ENCODE measurements at places on chromosomes 2 and 18. TPM values are rescaled to one million over a fixed set of nuclear protein-coding genes. Genes with fewer than 3 reads are reported as not detected.

- no peak for DNase-seq
Measured at GRCh38 chr2:86370579-86370978, 33.2 kb upstream of the REEP1 start.

- no peak for DNase-seq
Measured at GRCh38 chr2:5175231-5175630, 517.0 kb upstream of the SOX11 start.

- DNase-seq = no peak
Measured at GRCh38 chr2:237170020-237170419, 84.3 kb downstream of the COPS8 start.

GRCh38 chr2:111632661-111633060 is 251.3 kb downstream of the ANAPC1 start:
- DNase-seq = no peak

DNA sequence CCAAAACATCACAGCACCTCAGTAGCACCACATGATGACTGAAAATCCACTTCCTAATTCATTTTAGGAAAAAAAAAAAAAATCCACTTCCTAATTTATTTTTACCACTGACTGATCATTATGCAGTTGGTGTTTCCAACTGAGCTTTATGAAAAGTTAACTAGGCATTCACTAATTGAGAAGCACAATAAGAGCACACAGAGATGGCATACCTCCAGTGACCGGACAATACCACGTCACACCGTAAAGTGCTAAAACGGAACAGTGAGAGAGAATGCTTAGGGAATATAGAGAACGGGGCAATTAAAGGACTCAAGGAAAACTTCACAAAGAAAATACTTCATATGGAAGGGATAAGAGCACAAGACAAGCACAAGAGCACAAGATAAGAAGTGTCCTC is 212.5 kb downstream of the NBAS start:
- no peak for DNase-seq

- DNase-seq = peak; percentile 29
Measured at GRCh38 chr18:74492259-74492658, 3.9 kb upstream of the CNDP2 start.

DYNAP gene
- not detected for total RNA-seq

PLCL1 gene
- total RNA-seq = 2.0 TPM

CIB4 gene
- total RNA-seq = not detected

DNA sequence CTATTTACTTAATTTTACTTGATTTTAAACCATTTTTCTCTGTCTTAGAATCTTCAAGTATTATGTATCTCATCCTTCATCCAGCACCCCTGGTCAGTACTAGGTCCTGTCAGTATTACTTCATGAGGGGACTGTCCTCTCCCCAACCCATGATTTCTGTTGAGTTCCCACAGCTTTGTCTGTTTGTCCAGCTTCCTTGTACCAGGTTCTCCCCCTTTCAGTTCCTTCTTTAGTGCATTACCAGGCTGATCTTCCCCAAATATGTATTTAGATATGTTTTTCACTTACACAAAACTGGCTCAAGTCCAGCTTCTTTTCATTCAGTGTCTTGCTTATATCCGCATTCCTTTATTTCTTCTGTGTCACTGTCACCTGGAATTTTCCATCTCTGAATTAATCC is 13.8 kb upstream of the TTC27 start:
- no peak for DNase-seq

CDK5R2 gene
- total RNA-seq = 5.9 TPM

CCDC141 gene
- total RNA-seq = 4.4 TPM

SLC9A2 gene
- 6.3 TPM for total RNA-seq

- DNase-seq = peak; percentile 71
Measured at GRCh38 chr2:148021059-148021861, at the start of gene MBD5. Gene MBD5 (plus strand): TSS chr2:148021091.

DNA sequence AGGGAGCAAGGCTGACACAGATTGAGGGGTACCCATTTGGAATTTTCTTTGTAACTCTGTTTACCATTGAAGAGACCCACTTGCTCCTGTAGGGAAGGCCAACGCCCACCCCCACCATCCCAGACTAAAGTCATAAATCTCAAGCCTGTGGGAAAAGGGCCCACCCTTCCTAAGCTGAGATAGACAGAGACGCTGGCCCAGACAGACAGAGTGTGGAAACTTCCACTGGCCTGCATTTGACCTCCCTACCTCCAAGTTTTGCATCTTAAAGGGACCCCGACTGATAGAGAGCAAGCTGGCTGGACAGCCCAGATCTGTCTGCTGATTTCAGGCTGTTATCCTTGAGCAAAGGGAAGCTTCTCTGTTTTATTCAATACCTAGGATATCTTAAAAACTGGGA is 48.2 kb upstream of the SLC14A2 start:
- DNase-seq = no peak

DNA sequence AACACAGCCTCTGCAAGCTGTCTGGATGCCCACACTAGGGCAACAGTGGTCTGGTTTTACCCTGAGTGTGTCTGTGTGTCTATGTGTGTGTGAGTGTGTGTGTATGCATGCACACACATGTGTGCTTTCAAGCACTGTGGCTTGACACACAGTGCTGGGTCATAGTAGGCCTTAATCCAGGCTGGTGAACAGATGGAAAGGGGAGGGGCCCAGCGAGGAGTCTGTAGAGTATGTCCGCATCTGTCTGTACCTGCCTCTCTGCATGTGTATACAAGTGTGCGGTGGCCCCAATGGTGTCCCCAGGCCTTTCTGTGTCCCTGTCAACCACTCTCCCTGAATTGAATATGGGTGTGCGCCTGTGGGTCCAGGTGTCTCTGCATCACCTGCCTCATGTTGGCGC is 9.3 kb upstream of the KCNIP3 start:
- no peak for DNase-seq

GRCh38 chr2:102037681-102038080 is 45.9 kb downstream of the IL1R2 start:
- no peak for DNase-seq

GRCh38 chr2:67322353-67323001 is 74.7 kb upstream of the ETAA1 start:
- no peak for DNase-seq

DNA sequence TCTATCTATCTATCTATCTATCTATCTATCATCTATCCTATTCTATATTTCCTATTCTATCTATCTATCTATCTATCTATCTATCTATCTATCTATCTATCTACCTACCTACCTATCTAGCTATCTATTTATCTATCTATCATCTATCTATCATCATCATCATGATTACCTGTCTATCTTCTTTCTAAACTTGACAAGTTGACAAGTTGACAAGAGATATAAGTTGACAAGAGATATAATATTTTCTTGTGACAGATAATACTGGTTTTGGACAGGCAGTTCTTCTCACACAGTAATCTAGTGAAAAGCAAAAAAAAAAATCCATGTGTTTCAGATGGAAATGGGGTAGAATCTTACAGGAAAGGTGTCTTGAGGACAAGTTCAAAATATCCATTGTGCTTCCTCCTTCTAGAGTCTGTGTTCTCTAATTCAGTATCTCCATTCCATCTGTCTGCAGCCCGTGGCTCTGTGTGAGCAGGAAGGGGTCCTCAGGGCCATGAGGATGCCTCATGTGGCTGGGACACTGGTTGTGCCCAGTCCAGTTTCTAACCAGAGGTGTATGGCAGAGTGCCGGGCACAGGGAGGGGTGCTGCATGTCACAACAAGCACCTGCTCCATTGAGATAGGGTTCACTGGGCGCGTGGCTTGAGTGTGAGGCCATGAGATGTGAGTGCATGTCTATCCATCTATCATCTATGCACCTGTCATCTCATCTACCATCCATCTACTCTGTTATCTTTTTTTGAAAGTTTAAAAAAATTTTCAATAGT is 212.4 kb upstream of the PXDN start:
- no peak for DNase-seq

CYB5A gene
- total RNA-seq = 74.9 TPM

DNA sequence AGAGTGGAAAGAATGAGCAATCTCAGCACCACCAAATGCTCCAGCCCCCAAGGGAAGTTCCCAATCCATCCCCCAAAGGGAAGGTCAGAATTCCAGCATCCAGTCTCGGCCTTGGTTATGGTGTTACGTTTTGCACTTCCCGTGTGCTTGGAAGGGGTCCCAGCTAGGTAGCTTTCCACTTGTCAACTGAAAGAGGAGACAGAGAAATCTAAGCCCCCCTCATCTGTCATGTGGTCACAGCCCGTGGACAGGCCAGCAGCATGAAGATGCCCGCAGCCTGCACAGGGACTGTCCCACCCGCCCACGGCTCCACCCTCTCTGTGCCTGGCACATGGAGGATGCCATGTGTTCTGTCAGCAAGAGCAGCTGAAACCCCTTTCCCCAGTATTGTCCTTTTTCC is 32.1 kb downstream of the RHOB start:
- peak; percentile 60 for DNase-seq

DNA sequence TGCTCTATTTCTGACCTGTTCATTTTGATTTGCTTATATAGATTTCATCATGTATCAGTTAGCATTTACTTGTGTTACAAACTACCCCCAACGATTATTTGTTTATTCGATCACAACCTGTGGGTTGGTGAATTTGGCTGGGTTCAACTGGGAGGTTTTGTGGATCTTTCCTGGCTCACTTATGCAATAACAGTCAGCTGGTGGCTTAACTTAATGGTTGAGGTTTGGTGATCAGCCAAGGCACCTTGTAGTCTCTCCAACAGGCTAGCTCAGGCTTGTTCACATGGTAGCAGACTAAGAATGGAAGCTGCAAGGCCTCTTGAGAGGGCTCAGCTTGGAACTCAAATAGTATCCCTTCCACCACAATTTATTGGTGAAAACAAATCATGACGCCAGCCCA is 5.4 kb upstream of the PUM2 start:
- DNase-seq = no peak

DHX57 gene
- 28.1 TPM for total RNA-seq

DNA sequence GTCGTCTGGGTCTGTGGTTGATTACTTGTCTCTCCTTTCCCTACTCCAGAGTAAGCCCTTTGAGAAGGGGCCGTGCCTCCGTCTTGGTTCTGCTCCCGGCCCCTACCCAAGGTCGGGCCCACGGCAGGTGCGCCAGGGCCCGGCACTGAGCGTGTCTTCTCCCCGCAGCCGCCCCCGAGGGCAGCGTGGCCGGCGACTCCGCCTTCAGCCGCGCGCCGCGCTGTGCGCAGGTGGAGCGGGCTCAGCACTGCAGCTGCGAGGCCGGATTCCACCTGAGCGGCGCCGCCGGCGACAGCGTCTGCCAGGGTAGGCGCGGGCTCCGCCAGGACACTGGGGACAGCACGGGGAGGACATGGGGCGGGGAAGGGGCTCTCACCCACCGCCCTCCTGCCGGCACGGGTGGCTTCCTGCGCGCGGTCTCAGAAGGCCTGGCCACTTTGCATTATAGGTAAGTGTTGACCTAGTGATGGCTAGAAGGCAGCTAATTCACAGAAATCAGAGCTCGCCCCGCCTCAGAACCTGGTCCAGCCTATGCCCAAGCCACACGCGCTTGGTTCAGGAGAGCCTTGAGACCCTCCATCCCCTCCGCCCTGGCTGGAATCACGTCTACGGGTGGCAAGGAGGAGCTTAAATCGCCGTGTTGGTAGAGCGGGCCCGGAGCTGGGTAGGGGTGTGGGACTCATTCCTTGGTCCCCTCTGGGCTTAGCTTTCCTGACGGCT is 43.5 kb downstream of the FBLN7 start:
- no peak for DNase-seq

DCDC2C gene
- total RNA-seq = not detected

DNA sequence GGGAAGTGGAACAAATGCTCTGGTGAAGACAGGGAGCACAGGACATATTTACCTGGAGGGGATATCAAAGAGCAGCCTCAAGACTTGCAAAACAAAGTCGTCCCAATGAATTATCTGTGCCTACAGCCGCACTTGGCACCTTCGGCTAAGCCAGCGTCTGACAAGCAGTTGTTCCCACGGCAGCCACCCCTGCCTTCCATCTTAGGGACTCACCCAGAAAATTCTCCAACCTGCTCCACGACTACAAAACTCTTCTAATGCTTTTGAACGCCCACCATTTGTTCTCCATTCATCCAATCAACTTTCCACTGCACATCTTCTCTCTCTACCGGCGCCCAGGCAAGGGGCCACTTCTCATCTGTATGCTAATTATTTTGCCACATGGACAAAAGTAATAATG is 7.0 kb downstream of the MYT1L start:
- no peak for DNase-seq

GRCh38 chr2:1318366-1319009 is 94.8 kb upstream of the TPO start:
- no peak for DNase-seq

- no peak for DNase-seq
Measured at GRCh38 chr2:1931003-1931914, 186.9 kb upstream of the PXDN start.

SCYGR4 gene
- not detected for total RNA-seq

DNA sequence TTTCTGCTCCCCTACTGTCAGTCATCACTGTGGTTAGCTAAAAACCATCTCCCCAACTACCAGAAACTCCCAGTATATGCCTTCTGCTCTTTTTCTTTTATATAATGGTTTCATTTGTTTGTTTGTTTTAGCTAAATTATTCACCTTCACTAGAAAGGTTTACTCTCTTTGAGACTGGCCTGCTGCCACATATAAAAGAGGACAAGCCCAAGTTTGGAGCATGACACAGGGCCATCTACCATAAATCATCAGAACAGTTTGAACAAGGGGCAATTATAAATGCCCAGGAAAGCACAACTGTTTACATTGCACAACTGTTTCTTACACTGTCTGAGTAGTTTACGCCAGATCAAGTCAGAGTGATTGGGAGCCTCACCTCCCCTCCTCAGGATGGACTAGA is 471.0 kb upstream of the PIK3C3 start:
- no peak for DNase-seq

DNA sequence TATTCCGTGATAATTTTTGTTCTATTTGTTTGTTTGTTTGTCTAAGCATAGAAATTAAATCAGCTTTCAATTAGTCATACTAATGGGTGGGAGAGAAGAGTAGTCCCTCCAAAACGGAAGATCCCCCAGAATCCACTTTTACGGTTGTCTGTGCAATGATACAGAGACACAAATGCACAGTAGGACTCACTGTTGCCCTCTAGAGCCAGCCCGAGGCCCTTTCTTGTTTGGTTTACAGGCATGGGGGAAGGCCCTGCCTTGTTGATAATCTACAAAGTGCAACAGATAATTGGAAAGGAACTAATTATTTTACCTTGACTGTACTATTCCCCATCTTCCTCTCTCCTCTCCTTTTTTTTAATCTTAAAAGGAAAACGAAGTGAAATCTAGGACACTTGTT is 121.1 kb downstream of the ACOXL start:
- no peak for DNase-seq

GALNT5 gene
- 1.7 TPM for total RNA-seq

CYP27A1 gene
- total RNA-seq = 6.5 TPM

- no peak for DNase-seq
Measured at GRCh38 chr2:153387203-153387602, 91.4 kb downstream of the RPRM start.

PROM2 gene
- 31.5 TPM for total RNA-seq
